ENCODE measurements at places on chromosomes 1 and 21. TPM values are rescaled to one million over a fixed set of nuclear protein-coding genes. Genes with fewer than 3 reads are reported as not detected.

The ST6GALNAC5 gene
- 15.4 TPM for total RNA-seq

DNA sequence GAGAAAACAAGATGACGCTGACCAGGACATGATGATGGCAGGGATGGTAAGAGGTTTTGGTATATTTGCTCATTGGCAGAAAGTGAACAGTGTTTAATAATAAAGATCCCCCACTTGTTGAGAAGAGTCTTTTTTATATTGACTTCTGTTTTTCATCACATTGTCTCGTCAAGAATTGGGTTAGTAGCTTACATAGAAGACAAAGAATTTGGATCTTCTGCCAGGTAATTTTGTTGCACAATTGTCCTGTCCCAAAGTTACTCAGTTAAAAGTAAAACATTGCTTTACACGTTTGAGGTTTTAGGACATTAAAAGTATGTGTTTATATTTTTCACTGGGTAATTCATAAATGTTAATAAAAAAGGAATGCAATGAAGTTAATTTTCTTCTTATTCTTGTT is 48.3 kb upstream of the LAMC2 start:
- no peaks in the 10 kb centered on the region for H3K36me3 ChIP-seq
- H3K4me3 ChIP-seq, result no peak overlapping the region
- DNase-seq, result no peak
- no peaks in the 10 kb centered on the region for H3K27me3 ChIP-seq

GRCh38 chr1:162347281-162347680 is 29.4 kb downstream of the SPATA46 start:
- no peaks in the 10 kb centered on the region for H3K4me1 ChIP-seq
- H3K27me3 ChIP-seq, result no peaks in the 10 kb centered on the region
- no peak overlapping the region for H3K4me3 ChIP-seq
- no peak for DNase-seq

DNA sequence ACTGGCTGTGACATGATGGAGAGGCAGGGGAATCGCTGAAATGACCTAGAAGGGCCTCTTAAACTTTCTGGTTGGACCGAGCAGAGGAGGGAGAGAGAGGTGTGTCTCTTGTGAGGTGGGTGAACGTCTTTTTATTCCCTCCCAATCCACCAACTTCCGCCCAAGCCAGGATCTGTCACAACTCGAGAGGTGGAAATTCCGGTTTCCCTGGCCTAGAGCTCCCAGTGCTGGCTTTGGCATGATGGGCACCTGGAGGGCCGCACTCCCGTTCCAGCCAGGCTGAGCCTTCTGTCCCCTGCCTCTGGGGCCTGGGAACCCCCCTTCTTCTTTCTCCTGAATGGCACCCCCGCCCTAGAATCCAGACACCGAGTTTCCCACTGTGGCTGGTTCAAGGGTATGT is at the start of gene SEMA4A:
Gene SEMA4A (plus strand): TSS at position 224 of the 400 bp plus-strand sequence. CDS start 994 bp downstream, outside the sequence.
- H3K4me1 ChIP-seq, result peaks cover 6% of the 10 kb centered on the region
- peak within 1 kb of the TSS; percentile 76 for H3K27ac ChIP-seq
- peak; percentile 88 for DNase-seq

DNA sequence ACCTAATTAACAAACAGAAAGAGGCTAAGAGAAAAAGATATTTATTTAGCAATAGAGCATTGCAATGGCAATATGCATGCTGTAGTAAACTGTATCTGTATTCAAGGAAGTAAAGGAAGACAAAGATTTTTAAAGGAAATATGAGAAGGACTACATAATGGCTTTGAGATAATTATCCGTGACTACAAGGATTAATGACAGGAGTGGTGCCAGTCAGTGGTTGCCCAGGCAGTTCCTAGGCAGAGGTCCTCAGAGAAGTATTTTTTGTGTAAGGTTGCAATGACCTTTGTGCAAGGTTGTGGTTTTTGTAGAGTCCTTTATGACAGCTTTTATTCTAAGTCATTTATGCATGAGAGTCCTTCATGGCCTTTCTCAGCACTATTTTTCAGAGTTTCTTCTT is 711.1 kb upstream of the CHRM3 start:
- no peak overlapping the region for H3K27ac ChIP-seq
- no peaks in the 10 kb centered on the region for H3K27me3 ChIP-seq
- no peaks in the 10 kb centered on the region for H3K4me1 ChIP-seq

All from breast epithelium (tissue), 4 donors.